Fibroblast of the conjunctiva (primary cell): ENCODE measurements at places on chromosomes 12 and 14.

GRCh38 chr12:49930515-49931288 lies 19.8 kb upstream of the AQP2 start:
- no peak for DNase-seq

DNA sequence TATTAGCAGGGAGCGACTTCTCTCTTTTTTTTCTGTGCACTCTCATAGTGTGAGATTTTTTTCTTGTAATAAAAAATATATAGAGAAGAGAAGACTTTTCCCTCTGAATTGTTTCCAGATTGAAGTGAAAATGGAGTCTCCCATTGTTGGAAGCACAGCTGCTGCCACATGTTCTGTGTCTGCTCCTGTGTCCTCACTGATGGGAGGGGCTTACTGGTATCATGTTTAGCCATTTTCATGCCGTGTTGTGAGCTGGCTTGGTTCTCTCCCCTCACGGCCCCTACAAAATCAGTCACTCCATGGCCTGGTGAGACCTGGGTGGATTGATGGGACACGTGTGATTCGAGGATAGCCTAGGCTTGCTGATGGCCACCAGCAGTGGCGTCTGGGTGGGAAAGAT lies 379.7 kb upstream of the DDHD1 start:
- no peak for DNase-seq

- peak; percentile 43 for DNase-seq
Measured at GRCh38 chr14:23113431-23114119, 5.5 kb downstream of the CEBPE start.

DNA sequence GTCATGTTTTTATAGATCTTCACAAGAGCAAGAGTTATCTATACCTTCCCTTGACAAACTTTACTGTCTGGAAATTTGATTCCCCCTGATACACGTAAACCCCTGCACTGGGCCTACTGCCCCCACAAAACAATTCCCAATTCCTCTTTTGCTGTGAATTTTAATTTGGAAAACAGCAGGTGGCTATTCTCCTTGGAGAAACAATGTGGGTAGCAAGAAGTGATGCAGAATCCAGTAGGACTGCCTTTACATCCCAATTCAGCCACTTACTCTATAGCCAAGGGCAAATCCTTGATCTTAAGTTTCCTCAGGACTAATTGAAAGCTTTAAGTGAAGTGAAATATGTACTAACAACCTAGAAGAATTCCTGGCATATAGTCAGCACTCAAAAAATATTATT lies 129.3 kb downstream of the ACSS3 start:
- DNase-seq: no peak

- DNase-seq: no peak
Measured at GRCh38 chr14:69848156-69848555, 31.1 kb upstream of the SMOC1 start.

DNA sequence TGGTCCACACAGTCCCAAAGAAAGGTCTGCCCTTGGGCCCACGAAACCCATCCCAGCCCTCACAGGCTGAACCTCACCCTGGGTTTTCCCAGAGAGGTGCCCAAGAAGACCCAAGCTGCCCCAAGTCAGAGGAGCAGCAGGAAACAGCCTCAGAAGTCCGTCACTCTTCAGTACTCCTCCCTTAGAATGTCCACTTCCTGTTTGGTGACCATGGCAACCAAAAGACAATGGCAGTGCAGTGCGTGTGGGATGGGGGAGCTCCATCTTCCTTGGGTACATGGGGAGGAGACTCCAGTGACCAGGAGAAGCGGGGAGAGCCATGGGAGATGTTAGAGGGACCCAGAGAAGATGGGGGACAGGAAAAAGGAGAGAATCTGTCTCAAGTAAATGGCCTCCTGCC lies 11.3 kb downstream of the SELPLG start:
- no peak for DNase-seq

DNA sequence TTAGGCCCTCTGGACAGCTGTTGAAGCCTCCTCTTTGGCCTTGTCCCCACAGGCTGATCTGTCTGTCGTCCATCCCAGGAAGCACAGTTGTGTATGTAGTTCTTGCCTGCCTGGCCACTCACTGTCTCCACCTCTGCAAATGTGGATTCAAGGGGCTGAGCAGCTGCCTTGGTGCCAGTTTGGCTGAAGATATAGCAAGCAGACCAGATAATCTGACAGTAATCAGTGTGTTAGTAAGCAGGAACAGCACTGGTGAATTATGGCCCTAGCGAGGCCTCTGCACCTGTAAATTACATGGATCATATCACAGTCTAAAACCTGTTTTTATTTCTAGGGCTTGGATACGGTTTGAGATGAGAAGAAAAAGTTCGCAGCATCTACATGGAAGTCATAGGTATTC lies 282.5 kb upstream of the NOS1 start:
- DNase-seq: no peak

DNA sequence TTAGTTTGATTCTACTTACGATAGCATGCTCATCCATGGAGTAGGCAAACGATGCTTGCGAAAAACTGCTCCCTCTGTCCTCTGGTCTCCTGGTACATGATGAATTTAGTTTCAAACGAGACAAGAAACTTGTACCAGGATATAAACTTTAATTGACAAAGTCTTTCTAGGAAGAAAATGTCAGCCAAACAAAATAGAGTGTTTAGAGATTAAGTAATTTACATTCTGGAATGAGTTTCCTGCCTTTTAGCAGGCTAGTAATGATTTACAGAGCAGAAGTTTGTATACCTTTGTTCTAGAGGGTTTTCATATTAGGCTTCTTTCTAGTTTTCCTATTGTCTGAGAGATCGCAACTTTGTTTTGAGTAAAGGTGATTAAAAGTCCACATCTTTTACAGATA lies 206.9 kb downstream of the RPL10L start:
- DNase-seq: no peak

DNA sequence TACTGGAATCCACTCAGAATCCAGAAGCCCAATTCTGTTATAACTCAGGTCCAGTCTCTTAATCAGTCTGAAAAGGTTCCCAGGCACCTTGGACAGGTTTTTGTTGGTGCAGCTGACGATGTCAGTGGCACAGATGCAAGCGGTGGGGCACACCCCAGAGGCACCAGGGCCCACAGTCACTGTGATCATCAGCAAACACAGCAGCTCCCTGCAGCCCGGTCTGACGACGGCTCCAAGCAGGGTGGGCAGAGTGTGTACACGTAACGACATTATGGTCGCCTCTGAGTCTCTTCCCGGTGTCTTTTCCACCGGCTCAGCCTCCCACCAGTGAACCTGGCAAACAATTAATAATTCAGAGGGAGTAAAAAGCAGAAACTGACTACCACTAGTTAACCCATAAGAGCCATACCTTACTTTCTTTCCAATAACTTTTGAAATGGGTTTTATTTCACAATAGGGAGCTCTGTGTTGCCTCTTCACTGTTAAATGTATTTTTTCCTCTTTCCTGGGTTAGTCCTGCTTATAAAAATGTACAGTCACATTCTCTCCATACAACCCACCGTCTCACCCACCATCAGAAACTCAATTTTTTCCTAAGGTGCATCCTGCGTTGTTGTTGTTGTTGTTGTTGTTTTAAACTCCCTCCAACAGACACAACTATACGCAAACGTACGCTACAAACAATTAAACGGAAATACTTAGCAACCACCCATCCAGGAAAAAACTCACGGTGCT lies 521 bp upstream of the PCED1B start:
- DNase-seq: no peak

- DNase-seq: no peak
Measured at GRCh38 chr12:7026854-7027253, 8.6 kb upstream of the LPCAT3 start.

DNA sequence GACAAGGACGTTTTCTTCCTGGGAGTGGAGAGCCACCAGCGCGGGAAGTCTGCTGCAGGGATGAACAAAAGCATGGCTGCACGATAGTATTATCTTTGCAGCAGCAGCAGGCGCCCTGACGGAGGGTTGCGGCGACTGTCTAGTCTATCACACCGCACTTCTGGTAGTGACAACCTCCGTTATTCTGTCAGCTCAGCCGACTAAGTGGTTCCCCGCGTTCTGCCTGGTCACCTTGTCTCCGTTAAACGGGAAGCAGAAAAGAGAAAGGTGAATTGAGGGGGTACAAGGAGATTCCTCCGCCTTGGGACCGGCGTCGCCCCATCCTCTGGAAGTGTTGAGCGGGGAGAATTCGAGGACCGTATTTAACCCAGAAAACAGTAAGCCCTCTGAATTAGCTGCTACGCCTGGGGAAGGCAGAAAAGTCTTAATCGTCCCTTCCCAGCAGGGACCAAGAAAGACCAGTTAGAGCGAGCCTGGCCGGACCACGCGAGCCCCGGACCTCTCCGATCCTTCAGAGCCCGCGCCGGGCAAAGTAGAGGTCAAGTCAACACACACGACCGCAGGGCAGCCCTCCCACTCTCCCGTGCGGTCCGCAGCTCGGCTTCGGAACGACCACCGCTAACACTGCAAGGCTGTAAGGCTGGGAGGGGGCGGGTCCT lies 536 bp upstream of the DAAM1 start:
- DNase-seq: no peak

GRCh38 chr12:50708631-50709030 lies 55.3 kb upstream of the ATF1 start:
- DNase-seq: no peak

GRCh38 chr14:105326891-105327694 lies 12.5 kb downstream of the PACS2 start:
- DNase-seq: no peak

- no peak for DNase-seq
Measured at GRCh38 chr14:74735125-74735524, 22.2 kb downstream of the FCF1 start.

DNA sequence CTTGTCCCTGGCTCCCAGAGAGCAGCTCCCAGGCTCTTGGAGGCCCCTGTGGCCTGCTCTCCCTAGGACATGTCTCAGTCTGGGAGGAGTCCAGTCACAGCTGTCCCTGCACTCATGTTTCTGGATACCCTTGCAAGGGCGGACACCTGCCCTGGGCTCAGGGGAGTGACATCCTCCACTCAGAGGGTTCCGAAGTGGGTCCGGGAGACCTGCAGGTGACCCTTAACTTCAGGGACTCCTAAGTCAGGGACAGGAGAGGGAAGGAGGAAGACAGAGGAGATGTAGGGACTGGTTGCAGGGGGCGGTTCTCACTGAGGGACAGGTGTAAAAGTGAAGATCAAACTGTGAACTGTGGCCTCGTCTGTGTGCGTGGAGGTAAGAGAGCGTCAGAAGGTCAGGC lies 37.6 kb downstream of the CACNA2D4 start:
- DNase-seq: no peak

DNA sequence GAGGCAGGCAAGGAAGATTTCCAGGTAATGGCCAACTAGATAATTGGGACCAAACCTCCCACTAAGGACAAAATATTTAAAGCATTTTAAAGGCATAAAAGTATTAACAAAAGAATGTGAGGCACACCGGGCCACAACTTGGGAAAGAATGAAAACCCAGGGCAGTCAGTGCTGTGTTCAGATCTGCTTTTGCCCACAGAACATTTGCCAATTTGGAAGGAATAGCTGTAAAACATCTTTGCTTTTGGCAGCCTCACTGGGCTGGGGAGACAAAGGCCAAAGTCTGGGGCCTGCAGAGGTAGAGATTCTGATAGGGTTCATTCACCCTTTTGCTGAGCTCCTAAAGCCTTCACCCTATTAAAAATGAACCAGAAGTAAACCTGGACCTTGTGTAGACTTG lies 82.3 kb downstream of the SYNE3 start:
- DNase-seq: no peak

- DNase-seq: peak; percentile 66
Measured at GRCh38 chr12:12870465-12870864, 20.9 kb upstream of the GPRC5A start.

GRCh38 chr12:58269476-58269875 lies 328.1 kb downstream of the ATP23 start:
- no peak for DNase-seq

DNA sequence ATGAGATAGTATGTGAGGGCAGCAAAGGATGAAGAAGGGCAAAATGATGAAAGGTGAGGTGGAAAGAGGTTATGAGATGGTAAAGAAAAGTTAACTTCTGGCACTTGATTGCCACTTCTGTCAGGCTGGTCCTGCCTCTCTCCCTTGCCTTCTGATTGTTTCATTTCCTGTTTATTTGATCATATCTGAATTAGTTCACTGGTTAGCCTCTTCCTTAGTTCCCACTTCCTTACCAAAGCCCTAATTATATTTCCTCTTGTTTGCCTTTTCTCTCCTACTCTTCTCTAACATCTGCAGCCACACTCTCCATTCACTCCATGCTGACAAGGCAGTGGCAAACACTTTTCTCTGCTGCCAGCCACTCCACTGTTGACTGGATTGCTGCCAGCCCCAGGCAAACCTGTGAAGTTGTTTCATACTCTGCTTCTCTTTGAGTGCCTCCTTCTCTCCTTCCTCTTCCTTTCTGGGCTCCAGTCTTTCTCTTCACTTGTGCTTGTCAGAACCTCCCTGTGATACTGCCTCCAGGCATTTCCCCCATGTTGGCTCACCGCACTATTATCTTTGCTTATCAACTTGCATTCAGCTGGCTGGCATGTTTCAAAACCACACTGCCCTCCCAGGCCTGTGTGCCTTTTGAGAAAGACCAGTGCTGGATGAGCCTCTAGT lies 8.1 kb downstream of the PNP start:
- no peak for DNase-seq

GRCh38 chr12:126554625-126555024 lies 1489.4 kb downstream of the AACS start:
- DNase-seq: no peak

GRCh38 chr14:38065106-38065762 lies 142.5 kb upstream of the SSTR1 start:
- no peak for DNase-seq

DNA sequence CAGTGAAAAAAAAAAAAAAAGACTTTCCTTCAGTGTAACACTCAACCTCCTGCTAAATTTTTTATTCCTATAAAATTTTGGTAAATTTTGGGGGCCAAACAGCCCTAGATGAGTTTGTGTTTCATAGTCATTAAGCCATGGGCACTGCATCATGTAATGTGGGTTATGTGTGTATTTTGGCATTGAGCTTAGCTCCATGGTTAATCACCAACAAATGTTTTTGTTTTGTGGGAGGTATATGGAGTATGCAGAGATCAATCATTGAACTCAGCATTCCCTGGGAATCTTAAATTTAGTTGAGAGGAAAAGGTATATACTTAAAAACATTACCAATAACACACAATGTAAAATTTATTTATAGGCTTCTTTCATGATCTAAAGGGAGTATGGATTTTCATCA lies 8.5 kb upstream of the ARMH4 start:
- DNase-seq: no peak

DNA sequence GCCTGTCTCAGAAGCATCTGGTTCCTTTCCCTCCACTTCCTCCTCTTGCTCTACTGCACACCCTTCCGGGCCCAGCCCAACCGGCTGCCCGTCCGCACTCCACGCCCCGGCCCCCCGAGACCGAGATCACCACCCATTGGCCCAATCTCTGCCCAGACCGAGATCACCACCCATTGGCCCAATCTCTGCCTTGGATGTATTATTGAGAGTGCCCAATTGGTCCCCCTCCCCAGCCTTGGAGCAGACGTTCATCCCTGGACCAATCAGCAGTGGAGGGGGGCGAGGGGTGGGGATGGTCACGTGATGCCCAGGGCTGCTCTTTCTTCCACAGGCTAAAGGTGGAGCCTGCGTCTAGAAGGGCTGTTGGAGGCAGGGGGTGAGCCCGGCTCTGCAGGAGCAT lies 75.6 kb upstream of the TMEM132C start:
- DNase-seq: no peak
